Right renal cortex interstitium (tissue), 3 donors: ENCODE measurements at places on chromosomes 13 and 19. TPM values are rescaled to one million over a fixed set of nuclear protein-coding genes. Genes with fewer than 3 reads are reported as not detected.

DNA sequence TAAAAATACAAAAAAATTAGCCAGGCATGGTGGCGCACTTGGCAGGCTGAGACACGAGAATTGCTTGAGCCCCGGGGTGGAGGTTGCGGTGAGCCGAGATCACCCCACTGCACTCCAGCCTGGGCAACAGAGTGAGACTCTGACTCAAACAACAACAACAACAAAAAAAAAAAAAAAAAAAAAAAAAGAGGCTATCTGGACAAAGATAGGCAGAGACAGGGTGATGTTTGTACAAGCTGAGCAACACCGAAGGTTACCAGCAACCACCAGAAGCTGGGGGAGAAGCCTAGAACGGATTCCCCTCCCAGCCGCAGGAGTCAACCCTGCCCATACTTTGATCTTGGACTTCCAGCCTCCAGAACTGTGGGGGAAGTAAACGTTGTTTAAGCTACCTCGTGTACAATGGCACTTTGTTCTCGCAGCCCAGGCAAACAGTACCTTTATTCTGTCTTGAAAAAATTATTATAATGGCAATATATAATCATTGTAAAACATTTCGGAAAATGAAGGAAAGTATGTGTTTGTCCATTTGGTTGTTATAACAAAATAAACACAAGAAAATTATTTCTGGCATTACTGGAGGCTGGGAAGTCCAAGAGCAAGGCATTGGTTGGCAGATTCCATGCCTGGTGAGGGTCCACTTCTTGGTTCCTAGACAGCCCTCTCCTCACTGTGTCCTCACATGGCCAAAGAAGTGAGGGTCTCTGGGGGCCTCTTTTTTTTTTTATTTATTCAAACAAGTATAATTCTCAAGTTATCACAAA lies 39.8 kb upstream of the LATS2 start:
- DNase-seq, result no peak

- DNase-seq, result no peak
These were observed 10.0 kb downstream of the GTPBP3 start for GRCh38 chr19:17347361-17347760.

GRCh38 chr13:32150794-32151193 lies 119.2 kb downstream of the FRY start:
- no peak for DNase-seq

GRCh38 chr13:80249516-80250212 lies 91.3 kb downstream of the SPRY2 start:
- DNase-seq, result no peak

KLHL1 gene
- polyA plus RNA-seq, result 0.69 TPM

DNA sequence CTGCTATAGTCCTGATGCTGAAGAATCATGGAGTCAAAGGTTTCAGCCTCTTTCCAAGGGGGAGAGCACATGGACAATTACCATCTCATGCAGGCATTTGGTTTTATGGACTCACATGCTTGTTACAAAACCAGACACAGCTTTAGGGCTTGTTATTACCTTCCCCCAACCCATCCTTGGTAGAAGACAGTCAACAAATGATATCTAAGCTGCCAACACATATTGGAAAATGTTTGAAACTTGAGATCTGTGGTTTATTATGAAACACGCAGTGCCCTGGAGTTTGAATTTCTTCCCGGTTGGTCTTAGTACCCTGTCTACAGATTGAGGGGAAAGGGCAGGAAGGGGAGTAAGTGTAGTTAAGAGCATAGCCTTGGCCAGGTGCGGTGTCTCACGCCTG lies 12.5 kb upstream of the CYP2A6 start:
- DNase-seq, result no peak
